COLO829 (cell line): ENCODE measurements at places on chromosomes 1 and 21.

GRCh38 chr1:25031601-25031965 is 101.5 kb upstream of the RUNX3 start:
- no peak for DNase-seq

- no peak for DNase-seq
These were observed 5.9 kb downstream of the NID1 start for GRCh38 chr1:236059011-236059410.

DNA sequence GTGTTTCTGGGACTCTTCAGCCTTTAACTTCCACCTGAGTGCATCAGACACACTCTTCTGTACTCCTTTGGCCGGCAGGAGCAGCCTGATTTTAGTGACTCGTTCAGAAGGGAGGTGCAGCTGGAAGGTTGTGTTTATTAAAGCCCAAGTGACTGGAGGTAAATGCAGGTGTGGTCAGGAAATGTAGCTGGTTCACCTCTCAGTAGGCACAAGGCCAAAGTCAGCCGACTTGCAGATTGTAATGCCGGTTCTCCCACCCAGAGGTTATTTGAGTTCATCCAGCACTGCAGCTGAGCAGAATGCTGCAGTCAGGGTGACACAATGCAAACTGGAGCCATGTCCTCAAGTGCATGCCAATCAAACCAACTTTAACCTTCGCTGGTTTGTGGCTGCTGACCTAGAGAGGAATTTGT is 91.5 kb downstream of the SPATA46 start:
- no peak for DNase-seq

DNA sequence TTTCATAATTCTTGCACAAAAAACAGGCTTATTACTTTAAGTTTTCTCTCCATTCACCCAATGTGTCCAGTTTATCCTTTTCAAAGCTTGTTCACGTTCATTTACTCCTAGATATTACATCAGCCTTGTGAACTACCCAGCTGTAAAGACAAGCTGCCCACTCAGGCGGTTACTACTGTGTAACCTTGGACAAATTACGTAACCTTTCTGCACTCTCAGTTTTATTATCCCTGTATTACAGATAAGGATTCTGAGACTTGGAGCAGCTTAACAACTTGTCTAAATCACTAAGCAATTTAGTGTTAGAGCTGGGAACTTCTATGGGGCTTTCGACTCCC is 20.5 kb upstream of the LPAR3 start:
- no peak for DNase-seq

- DNase-seq = no peak
These were observed 33.3 kb upstream of the PGBD5 start for GRCh38 chr1:230459465-230459864.

DNA sequence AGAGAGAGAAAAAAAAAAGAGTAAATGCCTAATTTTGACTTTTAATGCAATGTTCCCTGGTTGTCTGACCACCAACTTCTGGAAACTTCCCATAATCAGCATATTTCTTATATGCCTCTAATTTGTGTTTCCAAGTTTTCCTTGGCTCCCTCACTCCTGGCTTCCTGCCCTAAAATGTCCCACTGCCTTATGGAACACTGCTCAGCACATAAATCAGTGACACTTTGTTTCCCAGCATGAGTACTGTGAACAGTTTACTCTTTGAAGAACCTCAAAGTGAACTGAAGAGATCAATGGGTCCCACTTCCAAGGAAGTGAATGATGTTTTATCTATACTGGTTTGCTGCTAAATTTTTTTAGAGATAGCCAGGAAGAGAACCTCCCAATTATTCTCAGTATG is 271.3 kb upstream of the PRMT6 start:
- DNase-seq = no peak

DNA sequence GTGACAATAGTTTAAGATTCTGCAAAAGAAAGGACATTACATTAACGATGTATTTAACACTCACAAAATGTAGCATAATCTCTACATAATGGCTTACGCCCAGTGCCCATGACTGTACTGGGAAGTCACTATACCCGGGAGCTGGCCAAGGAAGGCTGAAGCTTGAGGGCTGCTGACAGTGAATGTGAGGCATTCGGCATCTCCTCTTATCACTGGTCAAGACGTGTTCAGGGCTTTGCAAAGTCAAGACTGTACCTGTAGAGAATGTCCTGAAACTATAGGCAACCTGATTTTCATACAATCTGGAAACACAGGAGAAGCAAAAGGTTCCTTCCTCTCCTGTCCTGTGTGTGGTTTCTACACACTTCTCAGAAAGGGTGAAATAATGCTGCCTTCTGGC is 12.7 kb upstream of the IFNGR2 start:
- no peak for DNase-seq

GRCh38 chr1:59685666-59686065 is 129.1 kb upstream of the HOOK1 start:
- no peak for DNase-seq

DNA sequence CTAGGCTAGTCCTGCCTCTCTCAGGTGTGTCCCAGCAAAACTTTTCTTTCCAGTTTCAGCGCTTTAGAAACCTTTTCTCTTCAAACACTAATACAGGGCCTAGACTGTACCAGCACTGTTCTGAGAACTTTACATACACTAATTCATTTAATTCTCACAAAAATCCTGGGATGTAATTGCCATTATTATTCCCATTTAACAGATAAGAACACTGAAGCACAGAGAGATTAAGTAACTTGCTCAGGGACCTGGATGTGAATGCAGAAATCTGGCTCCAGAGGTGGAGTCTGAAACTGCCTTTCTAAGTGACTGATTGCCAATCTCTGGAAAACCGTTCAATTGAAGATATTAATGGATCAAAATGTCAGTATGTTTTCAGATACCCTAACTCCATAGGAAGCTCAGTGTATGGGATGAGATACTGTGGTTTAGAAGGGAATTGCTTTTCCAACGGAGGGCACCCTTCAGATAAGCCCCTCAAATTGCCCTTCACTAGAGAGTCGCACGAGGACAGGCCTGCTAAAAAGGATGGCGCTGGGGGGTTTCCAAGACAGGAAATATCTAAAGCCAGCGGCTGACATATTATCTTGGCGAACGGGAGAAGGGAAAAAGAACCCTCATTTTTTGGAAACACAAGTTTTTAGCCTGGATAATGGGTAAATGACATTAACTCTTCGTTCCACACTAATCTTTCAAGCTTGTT is 698 bp upstream of the UCK2 start:
- DNase-seq = no peak

- no peak for DNase-seq
These were observed 41.8 kb downstream of the IARS2 start for GRCh38 chr1:220135755-220136154.

GRCh38 chr1:35894183-35894582 is 11.2 kb downstream of the AGO1 start:
- DNase-seq = no peak

DNA sequence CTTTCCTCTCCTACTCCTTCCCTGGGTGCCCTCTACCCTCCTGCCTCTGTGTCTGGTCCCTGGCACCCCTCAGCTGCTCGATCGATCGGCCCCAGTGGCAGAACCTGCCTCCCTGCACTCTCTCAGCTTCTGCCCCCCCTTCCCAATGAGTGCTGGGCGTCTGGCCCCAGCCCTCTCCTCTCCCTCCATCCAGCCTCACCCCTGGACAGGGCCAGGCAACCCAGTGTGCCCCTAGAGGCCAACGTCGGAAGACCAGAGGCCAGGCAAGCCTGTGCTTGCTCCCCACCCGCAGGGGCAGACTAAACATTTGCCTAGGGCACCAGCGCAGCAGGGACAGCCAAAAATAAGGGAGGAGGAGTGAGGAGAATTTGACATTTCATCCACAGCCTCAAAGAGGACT is 43.5 kb downstream of the LGR6 start:
- peak; percentile 49 for DNase-seq

DNA sequence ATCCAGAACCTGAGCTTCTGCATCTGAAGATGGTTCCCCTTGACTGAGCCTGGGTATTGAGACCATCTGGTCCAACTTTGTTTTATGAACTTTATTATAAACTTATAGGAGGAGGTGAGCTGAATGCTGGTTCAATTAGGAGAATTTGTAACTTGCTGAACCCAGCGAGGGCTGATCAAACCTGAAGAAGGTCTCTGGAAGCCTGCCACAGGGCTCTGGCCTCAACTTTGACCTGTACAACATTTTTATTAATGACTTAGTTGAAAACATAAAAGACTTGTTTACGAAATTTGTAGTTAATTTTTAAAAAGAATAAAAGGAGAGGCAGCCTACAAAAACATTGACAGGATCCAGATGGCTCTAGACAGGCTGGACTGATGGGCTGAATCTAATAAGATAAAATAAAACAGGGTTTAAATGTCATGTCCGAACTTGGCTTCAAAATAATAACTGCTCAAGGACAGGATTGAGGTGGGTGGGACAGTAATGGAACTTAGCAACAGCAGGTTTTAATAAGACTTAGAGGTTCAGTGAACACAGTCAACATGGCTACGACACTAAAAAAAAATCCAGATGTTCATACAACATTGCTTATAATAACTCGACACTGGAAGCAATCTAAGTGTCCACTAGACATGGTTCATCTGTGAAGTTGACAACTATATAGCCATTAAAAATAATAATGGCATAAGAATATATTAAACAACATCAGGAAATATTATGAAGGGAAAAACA is 53.4 kb upstream of the GJB5 start:
- DNase-seq = no peak

- no peak for DNase-seq
These were observed 579 bp upstream of the SLC19A1 start for GRCh38 chr21:45542667-45543370.

- no peak for DNase-seq
These were observed 25.6 kb downstream of the UBIAD1 start for GRCh38 chr1:11298390-11299224.

GRCh38 chr21:45938811-45939520 is 42.6 kb upstream of the COL6A1 start:
- DNase-seq = no peak

- DNase-seq = no peak
These were observed 1.2 kb downstream of the ATP1B1 start for GRCh38 chr1:169107603-169108208.

GRCh38 chr1:63935553-63935952 is 161.7 kb downstream of the ROR1 start:
- DNase-seq = no peak

DNA sequence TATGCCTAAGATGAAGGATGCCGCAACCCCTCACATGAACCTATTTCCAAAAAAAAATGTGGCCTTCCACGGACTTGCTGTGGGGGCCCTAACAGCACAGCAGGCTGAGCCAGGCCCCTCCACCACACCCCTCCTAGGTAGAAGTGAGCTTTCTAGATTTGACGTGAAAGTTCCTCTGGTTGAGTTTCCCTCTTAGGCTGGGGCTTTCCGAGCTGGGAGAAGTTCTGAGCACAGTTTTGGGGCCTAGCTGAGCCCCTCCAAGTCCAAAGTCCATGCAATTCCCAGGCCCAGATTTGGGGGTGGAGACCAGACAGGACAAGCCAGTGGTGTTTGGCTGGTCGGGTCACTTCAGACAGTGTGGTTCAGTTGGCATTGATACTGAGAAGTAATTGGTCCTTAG is 13.8 kb upstream of the PHLDA3 start:
- DNase-seq = no peak

DNA sequence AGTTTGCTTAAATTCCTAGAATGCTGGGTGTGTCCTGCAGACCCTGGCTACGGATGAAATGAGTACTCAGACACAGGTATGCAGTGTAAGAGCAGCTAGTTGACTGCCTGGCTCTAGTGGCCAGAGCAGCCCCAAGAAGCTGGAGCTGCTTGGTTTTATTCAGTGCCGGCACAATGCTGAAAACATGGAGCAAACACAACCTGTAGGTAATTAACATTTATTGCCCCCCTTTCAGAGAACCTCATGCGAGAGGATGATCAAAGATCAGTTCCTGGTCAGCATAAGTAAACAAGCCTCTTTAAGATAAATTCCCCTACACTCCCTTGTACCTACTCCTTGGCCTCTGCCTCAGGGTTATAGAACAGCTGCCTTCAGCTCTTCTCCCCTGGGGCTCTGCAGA is 43.2 kb downstream of the MRPS6 start:
- no peak for DNase-seq

- peak; percentile 46 for DNase-seq
These were observed 482.0 kb downstream of the SETD4 start for GRCh38 chr21:35578347-35578782.

DNA sequence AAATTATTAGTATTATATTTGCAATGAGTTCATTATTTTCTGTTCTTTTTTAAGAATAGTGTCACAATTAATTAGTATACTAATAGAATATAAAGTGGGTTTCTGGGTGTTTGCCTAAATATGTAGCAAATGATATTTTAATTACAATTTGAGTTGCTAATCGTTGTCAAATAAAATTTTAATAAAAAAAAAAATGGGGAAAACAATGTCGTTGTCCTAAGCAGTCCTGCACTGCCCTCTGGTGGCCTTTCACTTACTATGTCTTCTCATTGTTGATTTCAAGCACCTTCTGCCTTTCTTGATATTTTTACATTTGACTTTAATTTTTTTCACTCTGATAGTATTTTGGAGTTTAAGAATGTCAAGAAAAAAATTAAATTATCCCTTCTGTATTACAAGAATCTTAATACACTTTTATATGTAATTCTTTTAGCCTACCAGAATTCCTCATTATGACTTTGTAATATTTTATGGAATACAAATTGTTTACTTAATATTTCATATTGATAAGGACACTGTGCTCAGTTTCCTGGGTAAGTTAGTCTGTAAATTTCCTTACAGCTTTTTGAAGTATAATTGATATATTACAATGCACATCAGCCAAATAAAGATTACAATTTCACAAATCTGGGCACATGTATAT is 104.5 kb upstream of the FMN2 start:
- peak; percentile 31 for DNase-seq

- no peak for DNase-seq
These were observed 29.4 kb upstream of the SLC26A9 start for GRCh38 chr1:205972491-205973168.

- DNase-seq = peak; percentile 31
These were observed 272.1 kb downstream of the GRIK1 start for GRCh38 chr21:29667651-29668050.

DNA sequence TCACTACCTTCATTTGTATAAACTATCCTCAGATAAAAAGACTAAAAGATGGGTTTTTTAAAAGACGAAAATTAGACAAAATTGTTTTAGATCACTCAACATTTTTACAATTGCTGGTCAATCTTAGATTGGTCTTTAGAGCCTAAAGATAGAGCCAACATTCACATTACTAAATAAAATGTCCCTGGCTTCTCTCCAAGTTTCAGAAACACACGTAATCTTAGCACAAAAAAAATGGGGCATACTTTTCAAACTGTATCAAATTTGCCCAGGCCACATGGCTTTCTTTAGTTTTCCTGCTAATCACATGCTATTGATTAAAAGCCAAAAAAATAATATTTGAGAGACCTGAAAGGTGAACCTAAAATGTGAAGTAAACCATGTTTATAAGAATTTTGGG is 288.1 kb downstream of the DPYD start:
- DNase-seq = no peak

DNA sequence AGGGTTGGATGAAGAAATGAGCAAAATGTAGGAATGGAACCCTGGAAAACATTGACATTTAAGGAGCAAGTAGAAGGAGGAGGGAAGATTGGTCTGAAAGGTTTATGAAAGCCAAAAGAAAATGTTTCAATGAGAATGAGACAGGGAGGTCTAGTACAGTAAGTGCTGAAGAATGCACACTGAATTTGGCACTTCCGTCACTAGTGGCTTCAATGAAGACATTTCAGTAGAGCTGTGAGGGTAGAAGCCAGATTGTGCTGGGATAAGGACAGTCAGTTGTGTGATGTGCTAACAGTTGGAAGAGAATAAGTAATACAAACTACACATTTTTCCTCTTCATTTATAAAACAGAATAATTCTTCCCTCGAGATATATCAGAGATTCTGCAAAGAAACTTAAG is 17.1 kb downstream of the THEM4 start:
- no peak for DNase-seq
